ENCODE measurements at places on chromosomes 12 and 14.

- DNase-seq = no peak
Observed at GRCh38 chr12:49165114-49165513, 23.8 kb downstream of the TUBA1A start.

- peak; percentile 30 for DNase-seq
Observed at GRCh38 chr12:111066744-111067437, 146.5 kb upstream of the MYL2 start.

GRCh38 chr12:108572166-108572790 lies 9.9 kb downstream of the ISCU start:
- DNase-seq = peak; percentile 47

DNA sequence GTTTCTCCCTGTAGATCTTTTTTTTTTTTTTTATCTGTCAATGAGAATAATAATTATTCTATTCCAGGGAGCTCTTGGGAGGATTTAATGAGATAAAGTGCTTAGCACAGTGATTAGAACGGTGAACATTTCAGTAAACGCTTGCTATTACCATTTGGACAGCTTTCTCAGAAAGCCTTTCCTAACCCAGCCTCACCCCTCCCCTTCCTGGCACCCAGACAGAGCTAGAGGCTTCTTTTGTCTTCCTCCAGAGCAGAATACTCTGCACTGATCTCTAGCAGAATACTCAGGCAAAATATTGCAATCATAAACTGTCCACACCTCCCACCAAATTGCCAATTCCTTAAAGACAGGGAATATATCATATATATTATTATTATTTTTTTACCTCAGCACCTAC lies 66.6 kb downstream of the ERGIC2 start:
- DNase-seq = no peak

GRCh38 chr14:70094631-70095030 lies 94.1 kb downstream of the SLC8A3 start:
- DNase-seq = no peak

GRCh38 chr14:68945190-68945584 lies 33.9 kb downstream of the ACTN1 start:
- no peak for DNase-seq

DNA sequence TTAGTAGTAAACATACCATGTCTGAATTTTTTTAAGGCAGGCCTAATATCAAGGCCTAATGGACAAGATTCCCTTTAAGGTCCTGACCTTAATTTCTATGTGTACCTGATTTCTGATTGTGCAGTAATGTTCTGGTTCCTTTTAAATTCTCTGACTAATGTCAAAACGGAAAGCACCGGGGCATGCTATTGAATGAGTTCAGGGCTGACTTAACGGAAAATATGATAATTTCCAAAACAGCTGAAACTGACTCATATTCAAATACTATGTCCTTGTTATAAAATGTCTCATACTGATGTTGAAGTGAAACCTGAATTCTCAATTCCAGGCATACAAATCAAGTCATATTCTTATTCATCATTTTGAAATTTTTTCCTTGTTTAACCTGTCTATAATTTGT lies 6.7 kb downstream of the TAS2R43 start:
- DNase-seq = no peak

- DNase-seq = no peak
Observed at GRCh38 chr12:79561401-79562132, 129.2 kb downstream of the PAWR start.

DNA sequence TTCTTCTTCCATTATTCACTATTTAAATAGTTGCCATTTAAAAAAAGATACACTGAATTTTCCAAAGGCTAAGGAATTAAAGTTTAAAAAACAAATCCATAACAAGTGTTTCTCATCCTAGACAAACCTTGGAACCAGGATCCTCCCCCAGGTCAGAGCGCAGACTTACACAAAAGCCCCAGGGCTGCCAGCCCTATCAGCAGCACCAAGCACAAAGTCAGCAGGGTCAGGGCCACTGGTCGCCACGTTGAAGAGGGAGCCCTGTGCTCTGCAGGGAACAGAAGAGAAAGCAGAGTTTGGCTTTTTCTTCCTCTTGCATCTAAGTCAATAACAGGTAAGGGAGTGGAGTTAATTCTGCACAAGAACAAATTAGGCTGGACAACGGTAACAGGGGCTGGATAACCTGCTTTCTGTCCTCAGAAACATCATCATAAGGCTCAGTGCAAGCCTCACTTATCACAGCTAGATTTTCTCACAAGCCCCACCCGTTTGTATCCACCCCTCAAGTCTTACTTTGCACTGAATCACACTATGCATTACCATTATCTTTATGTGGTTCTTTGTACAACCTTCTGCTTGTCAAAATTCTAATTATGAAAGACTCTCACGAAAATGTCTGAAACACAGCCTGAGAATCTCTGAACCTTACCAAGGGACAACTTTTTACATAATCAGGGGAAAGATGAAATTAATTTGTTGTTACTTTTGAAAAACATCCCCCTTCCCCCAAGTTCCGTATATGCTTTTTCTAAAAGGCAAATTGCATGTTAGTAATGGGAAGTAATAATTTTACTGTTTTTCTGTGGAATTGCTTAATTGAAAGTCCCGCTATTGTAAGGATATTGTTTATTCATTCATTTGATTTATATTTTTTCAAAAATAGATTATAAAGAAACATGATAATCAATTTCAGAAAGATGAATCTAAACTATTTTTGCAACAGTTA lies 9.6 kb downstream of the CLEC1A start:
- DNase-seq = no peak

- DNase-seq = no peak
Observed at GRCh38 chr12:118063576-118064391, 2.8 kb upstream of the WSB2 start.

DNA sequence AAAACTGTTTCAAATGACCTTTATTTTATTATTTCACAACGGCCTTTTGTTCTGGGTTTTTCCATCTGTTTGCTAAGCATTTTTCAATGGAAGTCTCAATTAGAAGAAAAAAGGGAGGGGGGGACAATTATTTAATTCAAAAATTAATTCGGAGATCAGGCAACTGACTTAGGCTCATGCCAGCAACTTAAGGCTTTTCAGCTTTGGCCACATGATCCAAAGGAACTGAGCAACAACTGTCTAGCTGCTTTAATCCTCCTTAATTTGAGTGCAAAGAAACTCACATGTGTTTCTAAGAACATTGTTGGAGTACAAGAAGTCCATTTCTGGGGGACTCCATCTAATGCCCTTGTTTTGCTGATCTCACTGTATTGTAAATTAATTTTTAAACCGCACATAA lies 188.0 kb downstream of the EXOC5 start:
- no peak for DNase-seq

DNA sequence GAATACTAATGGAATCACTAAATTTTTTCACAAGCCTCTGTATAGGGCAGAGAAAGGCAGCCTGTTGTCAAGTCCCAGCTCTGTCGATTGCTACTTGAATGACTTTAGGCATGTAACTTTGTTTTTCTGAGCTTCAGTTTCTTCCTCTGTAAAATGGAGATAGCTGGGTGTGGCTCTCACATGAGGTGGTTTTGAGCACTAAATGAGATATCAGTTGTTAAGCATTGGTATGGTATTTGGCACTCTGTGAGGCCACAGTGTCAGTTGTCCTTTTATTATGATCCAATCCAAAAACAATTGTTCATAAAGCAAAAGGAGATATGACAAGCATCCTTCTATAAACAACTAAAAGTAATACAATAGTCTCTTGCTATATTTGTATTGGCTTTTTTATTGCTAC lies 120.6 kb downstream of the DUSP6 start:
- DNase-seq = no peak

- no peak for DNase-seq
Observed at GRCh38 chr12:54882079-54882478, 27.8 kb downstream of the MUCL1 start.

GRCh38 chr14:75879031-75879430 lies 102.8 kb downstream of the TGFB3 start:
- no peak for DNase-seq

- DNase-seq = no peak
Observed at GRCh38 chr12:129351481-129351880, 498.2 kb downstream of the GLT1D1 start.

DNA sequence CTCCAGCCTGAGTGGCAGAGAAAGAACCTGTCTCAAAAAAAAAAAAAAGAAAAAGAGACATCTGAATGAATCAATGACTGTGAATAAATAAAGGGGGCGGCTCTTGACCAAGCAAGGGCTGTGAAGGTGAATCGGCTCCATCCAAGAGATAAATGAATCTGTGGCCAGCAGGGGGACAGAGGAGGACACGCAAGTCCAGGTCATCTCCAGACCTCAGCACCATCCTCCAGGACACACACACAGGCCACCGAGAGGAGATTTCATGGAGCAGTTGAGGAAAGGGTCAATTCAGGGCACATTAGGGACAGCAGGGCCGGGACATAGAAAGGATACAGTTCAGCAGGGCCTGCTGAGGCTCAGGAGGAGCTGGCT lies 21.6 kb downstream of the TRPV4 start:
- no peak for DNase-seq

DNA sequence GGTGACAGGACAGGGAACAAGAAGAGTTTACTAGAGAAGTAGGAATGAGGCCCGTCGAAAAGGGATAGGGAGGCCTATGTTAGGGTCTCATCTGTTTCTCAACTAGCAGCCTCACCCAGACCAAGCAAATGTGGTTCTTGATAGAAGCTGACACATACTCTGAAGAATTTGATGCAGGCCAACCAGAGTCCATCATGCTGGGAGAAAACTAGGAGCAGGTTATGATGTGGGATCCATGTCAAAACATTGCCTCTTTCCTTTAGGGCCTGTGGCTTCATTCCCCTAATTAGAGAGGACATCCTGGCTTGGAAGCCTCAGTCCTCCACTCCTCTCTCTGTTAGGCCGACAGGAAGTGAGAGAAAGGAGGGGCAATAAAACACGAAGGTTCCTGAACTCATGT lies 122.8 kb downstream of the NTF3 start:
- peak; percentile 21 for DNase-seq

DNA sequence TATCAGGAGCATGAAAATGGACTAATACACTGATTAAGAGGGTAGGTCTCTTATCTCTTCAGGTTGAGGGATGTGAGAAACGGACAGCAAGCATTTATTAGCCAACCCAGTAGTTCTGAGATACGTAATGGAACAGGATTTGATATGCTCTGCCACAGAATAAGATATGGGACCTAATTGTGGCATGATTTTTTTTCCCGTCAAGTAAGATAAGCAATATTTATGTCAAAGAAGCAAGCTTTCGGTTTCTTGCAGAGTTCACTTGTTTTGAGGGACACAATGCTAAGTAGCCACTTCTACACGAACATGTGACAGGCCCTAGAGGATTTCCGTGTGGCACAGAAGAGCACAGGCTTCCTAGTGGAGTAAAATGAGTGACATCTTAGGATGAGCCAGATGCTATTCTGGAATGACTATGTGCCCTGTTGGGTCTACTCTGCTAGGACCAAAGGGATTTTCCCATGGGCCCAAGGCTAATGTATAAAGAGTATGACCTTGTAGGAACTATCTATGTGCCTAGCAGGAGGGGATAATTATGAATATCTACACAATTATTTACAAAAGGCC lies 57.9 kb downstream of the SLC38A1 start:
- no peak for DNase-seq

- no peak for DNase-seq
Observed at GRCh38 chr12:121610239-121611149, 15.8 kb upstream of the ORAI1 start.

DNA sequence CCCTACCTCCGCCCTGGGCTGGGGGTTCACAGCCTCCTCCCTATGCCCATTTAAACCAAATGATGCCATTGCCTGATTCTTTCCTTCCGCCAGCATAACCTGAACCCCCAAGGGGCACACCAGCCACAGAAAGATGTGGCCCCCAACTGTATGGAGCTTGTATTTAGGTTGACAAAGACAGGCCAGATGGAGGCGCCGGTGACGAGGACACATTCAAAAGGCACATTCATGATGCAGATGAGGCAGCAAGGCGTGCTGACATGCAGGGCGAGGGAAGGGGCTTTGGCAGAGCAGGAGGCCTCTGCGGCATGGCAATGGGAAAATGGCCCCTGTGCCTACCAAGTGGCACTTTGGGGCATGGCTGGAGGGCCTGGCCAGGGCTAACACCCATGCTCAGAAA lies 112.2 kb downstream of the RFLNA start:
- no peak for DNase-seq

- no peak for DNase-seq
Observed at GRCh38 chr12:27119797-27120196, 37.4 kb upstream of the C12orf71 start.

DNA sequence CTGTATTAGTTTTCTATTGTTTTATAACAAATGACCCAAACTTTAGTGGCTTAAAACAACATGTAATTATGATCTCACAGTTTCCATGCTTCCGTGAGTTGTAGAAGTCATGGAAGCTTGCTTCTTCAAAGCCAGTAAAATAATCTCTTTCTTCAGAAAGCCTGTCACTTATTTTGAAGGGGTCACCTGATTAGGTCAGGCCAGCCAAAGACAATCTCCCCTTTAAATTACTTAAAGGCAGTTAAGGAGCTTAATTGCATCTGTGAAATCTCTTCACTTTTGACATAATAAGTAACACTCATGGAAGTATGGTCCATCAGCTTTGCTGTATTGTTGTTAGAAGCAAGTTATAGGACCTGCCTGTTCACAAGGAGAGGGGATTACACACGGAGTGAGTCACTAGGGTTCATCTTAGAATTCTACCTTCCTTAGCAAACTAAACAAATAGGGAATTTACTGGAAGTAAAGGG lies 89.8 kb downstream of the FAR2 start:
- DNase-seq = no peak

DNA sequence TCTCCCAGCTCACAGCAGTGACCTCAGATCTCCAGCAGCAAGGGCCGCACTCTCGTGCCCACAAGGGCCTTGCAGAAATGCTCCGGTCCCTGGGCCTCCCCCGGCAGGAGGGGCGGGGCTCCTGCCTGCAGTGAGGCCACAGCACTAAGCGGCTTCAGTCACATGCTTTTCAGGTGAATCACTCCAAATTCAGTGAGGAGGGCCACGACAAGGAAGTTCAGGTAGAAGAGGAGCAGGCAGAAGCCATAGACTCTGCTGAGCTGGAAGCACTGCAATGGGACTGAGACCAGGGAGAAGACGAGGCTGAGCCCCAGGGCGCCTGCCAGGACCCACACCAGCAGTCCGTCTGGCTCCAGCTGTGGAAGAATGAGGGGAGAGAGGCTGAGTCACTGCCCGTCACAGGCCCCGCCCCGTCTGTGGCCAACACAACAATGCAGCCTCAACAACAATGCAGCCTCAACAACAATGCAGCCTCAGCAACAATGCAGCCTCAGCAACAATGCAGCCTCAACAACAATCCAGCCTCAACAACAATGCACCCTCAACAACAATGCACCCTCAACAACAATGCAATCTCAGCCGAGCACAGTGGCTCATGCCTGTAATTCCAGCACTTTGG lies 35.2 kb downstream of the SLC8B1 start:
- peak; percentile 80 for DNase-seq

GRCh38 chr12:103780992-103781391 lies 60.0 kb downstream of the NT5DC3 start:
- DNase-seq = no peak

GRCh38 chr14:106115401-106115800 lies 589.0 kb downstream of the TMEM121 start:
- DNase-seq = no peak
